ENCODE measurements at places on chromosomes 5 and 9.

GRCh38 chr5:169826618-169827017 is 153.7 kb downstream of the INSYN2B start:
- DNase-seq = no peak

DNA sequence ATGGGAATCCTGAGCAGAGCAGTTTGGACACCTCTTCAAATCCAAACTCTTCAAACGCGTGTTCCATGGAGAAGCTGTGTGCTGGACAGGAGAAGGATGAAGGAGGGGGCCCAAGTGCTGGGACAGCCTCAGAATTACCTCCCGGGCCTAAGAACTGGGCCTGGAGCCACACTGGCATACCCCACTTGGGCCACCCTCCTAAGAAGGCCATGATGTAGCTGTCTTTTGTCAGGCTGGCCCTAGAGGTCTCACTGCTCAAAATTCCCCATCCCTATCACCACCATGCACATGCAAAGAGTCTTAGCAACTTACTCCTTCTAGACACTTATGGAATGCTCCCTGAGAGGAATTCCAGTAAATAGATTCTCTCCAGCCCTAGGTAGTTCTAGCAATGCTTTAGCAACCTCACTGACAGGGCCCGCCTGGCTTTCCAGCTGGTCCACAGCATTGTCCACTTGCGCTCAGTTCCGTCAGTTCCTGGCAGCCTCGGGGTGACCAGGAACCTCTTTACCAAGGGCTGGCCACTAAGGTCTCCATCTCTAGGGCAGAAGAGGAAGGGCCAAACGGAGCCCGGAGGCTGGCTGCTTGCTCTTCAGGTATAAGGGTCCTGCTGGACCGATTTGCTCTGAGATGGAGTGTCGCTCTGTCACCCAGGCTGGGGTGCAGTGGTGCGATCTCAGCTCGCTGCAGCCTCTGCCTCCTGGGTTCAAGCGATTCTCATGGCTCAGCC is 75.3 kb downstream of the RGS3 start:
- no peak for DNase-seq

GRCh38 chr5:96743805-96744204 is 63.9 kb downstream of the ERAP1 start:
- no peak for DNase-seq

DNA sequence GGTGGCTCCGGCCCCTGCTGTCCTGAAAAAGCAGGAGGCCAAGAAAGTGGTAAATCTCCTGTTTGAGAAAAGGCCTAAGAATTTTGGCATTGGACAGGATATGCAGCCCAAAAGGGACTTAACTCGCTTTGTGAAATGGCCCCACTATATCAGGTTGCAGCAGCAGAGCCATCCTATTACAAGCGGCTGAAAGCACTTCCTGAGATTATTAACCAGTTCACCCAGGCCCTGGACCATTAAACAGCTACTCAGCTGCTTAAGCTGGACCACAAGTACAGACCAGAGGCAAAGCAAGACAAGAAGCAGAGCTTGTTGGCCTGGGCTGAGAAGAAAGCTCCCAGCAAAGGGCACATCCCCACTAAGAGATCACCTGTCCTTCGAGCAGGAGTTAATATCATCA is 89.7 kb downstream of the MLLT3 start:
- no peak for DNase-seq

DNA sequence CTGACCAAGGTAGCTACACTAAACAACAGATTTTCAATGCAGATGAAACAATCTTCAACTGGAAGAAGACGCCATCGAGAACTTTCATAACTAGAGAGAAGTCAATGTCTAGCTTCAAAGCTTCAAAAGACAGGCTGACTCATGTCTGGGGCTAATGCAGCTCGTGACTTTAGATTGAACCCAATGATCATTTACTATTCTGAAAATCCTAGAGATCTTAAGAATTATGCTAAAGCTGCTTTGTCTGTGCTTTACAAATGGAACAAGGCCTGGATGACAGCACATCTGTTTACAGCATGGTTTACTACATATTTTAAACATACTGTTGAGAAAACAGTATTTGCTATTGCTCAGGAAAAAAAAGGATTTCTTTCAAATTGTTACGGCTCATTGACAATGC is 54.9 kb downstream of the RICTOR start:
- no peak for DNase-seq

GRCh38 chr5:32506201-32506661 is 61.7 kb upstream of the ZFR start:
- no peak for DNase-seq

- no peak for DNase-seq
Measured at GRCh38 chr9:8905731-8906130, 1106.2 kb upstream of the DMAC1 start.

- DNase-seq = no peak
Measured at GRCh38 chr5:123036391-123037103, at the start of gene PPIC. TSS of gene PPIC (minus strand) at chr5:123036725. CDS start at chr5:123036625, 100 bp downstream.

DNA sequence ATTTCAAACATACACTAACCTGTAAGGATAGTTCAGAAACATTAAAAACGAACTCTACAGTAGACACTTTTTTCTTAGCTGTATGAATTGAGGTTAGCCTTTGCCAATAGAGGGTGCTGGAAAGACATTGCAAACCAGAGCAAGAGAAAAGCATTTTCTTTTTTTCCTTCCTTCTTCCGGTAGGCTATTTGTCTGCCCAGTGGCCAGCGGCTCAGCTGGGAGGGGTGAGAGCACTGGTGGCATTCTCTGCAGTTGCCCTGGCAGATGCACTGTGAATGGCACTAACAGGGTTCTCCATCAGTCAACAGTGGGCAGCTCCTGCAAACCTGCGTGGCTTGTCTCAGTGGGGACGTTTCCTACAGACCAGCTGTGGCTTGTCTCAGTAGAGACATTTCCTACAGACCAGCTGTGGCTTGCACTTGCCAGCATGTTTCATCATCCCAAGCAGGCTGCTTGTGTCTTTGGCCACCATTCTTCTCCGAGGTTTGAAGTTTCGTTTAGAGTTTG is 984.5 kb upstream of the CDH18 start:
- DNase-seq = no peak

- no peak for DNase-seq
Measured at GRCh38 chr9:99387431-99387830, 165.3 kb downstream of the SEC61B start.

- no peak for DNase-seq
Measured at GRCh38 chr5:9347541-9348295, 198.2 kb downstream of the SEMA5A start.

GRCh38 chr5:581266-581665 is 30.9 kb upstream of the CEP72 start:
- DNase-seq = no peak

GRCh38 chr9:27382975-27383374 is 86.0 kb upstream of the EQTN start:
- no peak for DNase-seq

DNA sequence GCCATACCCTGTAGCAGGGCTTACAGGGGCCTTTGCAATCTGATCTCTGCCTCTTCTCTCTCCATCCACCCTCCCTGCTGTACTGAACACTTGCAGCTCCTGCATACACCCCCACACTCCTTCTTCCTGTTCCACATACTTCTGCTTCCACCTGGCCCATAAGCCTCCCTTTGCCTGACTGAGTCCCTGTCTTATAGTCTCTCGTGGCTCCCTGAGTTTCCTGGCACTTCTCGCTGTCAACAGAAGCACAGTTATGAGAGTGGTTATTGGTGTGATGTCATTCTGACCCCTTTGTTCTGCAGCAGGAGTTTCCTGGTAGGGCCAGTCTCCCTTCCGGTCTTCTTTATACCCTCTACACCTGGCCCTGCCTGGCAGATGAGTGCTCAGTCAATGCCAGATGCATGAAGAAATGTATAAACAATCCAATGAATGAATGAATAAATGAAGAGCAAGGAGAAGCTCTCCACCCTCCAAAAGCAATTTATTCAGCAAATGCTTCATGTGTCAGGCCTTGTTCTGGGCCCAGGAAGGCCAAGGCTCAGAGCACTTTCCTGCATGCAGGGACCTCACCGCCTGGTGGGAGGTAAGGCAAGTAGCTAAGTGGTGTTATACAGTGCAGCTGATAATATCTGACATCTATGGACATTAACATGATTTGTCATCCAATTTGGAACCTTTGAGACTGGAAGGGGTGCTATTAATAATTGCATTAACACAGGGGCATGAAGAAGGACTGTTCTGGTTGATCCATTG is 20.5 kb upstream of the CSF1R start:
- no peak for DNase-seq

DNA sequence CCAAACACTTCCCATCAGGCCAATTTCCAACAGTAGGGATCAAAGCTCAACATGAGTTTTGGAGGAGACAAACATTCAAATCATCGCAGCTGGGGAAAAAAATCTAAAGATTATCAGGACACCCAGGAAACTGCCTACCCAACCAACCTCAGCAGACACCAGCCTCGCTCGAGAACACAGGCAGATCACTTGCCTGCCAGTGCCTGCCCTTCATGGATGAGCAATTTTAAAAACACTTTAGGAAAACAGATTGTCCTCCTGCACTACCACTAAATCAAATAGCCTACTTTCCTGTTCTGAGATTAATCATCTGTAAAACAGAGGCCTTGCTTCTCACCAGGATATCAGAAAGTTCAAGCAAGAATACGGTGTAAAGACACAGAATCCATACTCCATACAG is 14.7 kb upstream of the TMEM174 start:
- no peak for DNase-seq

DNA sequence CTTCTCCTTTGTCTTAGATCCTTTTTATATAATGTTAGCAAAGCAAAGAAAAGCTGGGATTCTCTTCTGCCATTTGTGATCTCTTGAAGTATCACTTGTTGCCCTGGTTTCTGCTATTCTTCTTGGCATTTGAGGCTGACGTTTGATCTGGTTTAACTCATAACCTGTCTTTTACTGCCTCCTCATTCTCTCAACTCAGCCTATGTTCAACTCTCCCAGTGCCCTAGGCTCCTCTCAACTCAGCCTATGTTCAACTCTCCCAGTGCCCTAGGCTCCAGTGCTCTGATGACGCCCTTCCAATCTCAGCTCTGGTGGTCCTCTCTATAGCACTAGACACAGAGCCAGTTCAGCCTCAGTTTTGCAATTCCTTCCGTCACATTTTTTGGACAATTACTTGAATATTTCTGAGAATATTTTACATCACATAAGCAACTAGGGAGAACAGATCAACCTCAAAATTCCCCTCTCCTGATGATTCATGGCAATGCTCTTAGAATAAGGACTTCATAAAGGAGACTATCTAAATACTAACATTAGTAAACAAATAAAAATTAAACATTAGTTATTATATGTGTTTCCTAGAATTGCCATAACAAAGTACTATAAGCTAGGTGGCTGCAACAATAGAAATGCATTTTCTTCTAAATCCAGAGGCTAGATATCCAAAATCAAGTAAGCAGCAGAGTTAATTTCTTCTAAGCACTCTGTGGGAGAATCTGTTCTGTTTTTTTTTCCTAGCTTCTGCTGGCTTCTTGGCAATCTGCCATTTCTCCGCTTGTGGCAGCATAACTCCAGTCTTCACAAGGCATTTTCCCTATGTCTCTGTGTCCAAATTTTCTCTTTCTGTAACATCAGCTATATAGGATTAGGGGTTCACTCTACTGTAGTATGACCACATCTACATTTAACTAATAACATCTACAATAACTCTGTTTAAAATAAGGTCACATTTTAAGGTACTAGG is 662.1 kb upstream of the FTMT start:
- DNase-seq = no peak

DNA sequence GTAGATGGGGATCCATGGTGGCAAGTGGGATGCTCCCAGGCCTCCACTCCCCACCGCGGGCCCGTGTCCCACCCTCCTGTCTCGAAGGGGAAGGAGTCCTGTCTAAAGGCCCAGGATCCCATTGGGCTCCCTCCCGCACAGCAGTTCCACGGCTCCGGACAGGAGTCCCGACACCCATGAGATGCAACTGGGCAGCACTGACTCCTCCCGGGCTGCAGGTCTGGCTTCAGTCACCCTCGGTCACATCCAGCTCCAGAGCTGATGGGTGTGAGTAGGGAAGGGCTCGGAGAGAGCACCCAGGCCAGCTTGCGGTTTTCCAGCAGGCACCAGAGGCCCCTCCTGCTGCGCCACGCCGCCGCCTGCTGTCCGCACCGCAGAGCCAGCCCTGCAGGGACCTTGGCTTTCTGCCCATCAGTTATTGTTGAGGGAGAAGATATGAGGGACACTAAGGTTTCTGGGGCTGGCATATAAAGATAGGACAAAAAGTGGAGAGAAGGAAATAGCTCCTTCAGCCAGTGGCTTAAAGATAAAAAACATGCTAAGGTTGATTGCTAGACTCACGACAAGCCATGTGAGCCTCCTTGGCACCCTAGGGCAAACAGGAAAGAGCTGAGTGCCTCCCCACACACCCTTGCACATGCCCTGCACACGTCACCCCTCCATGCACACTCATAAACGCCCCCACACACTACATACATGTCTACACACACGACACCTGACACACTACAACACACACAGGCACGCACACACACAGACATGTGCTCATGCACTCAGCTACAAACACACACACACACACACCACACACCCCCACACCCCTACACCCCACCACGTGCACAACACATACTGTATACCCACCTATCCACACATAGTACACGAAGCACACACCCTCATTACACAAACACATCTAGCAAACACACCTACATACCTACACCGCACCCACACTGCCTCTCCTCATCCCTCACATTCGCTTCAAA is 79.0 kb downstream of the AK8 start:
- no peak for DNase-seq

DNA sequence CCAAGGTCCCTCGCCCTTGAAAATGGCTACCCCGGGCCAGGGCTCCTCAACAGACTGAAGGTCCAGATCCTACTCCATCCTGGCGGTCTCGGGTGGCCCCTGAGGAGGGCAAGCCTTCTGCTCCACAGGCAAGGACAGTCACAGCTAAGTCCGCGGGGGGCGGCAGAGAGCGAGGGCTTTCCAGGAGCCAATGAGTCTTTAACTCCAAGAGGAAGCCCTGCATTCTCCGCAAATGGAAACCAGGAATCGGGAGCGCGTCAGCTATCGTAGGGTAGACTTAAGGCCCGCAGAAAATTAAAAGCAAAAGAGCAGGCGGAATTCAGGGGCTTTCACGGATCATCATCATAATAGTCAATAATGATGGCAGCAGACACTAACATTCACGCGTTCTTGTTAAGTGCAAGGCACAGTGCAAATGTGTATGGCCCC is 87.8 kb upstream of the TNFAIP8 start:
- peak; percentile 80 for DNase-seq

GRCh38 chr5:92402045-92402444 is 1018.9 kb upstream of the ARRDC3 start:
- no peak for DNase-seq

- no peak for DNase-seq
Measured at GRCh38 chr9:1331546-1332038, 281.4 kb downstream of the DMRT2 start.
